ENCODE measurements at places on chromosomes 7 and 10. TPM values are rescaled to one million over a fixed set of nuclear protein-coding genes. Genes with fewer than 3 reads are reported as not detected.

CXCL12 gene
- not detected for total RNA-seq

MUC3A gene
- total RNA-seq = not detected

WAC gene
- 194 TPM for total RNA-seq

GRCh38 chr7:35571611-35572240 is 123.2 kb downstream of the HERPUD2 start:
- no peak for DNase-seq

DNA sequence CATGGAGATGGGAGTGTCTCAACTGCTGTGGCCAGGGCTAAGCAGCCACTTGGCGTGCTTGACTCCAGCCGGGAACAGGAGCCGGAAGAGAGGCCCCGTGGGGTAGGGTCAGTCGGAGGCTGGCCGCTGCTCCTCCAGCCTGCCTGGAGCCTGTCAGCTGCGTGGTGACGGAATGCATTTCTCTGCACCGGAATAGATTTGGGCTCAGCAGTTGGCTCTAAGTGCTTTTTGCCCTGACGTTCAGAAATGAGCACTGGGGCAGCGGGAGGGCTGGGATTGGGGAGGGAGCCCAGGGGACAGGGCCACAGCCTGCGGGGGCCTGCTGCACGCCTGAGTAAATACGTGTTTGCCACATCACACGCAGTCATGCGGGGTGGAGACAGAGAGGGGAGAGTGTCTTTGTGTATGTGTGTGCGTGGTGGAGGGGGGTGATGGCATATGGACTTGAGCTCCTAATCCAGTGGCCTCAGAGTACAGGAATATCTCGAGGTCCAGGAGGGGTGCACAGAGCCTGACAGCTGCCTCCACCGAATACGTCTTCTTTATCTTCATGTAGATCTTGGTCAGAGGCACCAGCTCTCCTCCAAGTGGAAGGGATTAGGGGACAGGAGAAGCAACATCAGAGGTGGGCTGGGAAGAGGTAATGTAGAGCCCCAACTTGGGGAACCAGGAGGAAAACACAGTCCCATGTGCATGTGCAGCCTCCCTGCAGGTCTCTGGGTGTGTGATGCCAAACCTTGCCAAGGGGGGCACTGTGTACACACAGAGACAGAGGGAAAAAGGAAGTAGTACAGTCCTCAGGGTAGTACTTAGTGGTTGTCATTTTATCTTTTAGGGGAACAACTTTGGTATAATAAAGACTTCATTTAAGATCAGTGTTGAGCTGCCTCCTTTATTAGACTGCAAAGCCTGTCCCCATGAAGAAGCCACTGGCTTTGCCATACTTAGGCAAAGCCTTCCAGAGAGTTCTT is 151.4 kb downstream of the CDH23 start:
- DNase-seq = peak; percentile 5

CRTAC1 gene
- not detected for total RNA-seq

GRCh38 chr10:95767884-95768556 is 12.1 kb downstream of the ENTPD1 start:
- no peak for DNase-seq

DNA sequence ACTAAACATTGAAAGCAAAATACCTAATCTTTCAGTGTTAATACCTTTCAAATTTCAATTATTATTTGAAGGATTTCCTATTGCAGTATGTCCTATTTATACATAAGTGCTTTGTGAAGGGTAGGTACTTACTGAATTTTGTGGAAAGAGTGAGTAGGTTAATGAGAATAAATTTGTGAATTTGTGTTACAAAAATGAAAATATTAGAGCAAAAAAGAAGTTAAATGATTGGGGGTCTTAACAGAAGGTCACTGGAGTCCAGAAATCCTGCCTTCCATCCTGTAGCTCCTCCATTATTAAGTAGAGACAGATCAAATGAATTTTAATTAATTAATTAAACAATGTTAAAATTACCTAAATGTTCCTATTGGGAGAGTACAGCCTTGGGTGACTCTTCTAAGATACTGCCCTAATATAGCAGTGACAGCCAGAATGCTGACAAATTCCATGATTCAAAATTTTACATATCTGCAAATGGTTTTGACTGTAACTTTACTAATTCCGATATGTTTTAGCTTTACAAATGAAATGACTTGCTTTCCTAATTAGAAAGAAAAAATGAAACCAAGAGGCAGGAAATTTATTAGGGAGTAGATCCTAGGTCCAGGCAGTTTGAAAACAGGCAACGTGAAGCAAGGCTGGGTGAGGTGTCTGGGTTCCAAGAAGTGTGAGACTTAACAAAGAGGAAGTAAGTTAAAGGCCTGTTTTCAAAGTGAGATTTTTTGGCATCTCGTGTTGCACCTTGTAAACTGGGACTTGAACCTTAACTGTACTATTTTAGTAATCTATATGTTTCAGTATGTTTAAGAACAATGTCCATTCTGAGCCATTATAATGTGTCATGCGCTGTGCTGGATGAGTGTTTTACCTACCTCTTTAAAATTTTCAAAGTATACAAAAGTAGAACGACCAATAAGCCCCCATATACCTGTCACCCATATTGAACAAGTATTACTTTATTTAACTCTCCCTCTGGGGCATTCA is 1.5 kb downstream of the PIK3CG start:
- DNase-seq = no peak

GRCh38 chr7:29274146-29275017 is 79.8 kb downstream of the CHN2 start:
- DNase-seq = no peak

DNA sequence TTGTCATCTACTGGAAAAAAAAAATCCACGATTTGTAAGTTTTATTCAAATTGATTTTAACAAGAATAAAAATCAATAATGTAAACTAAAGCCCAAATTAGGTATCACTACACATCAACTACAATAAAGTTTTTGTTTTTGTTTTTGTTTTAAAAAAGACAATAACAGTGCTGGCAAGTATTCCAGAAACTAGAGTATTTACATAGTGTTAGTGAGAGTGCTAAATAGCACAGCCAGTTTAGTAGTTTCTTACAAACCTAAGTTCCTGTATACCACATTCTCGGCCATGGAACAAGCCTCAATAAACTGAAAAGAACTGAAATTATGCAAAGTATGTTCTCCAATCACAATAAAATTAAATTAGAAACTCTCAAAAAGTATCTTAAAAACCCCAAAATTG is 8.1 kb downstream of the ARHGAP12 start:
- DNase-seq = no peak

ADRB1 gene
- total RNA-seq = not detected
